ENCODE measurements at places on chromosomes 5 and 9.

DNA sequence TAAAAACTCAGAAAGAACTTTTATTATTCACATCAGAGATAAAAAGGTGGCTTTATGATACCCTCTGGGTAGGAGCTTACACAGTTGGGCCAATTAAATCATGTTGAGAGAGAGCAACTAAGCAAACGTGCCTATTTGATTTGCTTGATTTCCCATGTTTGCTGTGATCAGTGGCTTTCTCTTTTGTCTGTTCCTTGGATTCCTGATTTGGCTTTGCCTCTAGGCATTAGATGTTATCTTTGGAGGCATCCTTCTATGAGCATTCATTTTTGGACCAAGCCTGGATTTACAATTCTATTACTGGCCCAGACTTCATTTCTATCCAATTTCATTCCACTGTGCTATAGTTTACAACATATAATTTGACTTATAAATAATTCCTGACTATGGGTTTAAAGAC is 35.9 kb downstream of the VCAN start:
- no peak for DNase-seq

- no peak for DNase-seq
These were observed 190.8 kb downstream of the FANCC start for GRCh38 chr9:95126739-95127138.

DNA sequence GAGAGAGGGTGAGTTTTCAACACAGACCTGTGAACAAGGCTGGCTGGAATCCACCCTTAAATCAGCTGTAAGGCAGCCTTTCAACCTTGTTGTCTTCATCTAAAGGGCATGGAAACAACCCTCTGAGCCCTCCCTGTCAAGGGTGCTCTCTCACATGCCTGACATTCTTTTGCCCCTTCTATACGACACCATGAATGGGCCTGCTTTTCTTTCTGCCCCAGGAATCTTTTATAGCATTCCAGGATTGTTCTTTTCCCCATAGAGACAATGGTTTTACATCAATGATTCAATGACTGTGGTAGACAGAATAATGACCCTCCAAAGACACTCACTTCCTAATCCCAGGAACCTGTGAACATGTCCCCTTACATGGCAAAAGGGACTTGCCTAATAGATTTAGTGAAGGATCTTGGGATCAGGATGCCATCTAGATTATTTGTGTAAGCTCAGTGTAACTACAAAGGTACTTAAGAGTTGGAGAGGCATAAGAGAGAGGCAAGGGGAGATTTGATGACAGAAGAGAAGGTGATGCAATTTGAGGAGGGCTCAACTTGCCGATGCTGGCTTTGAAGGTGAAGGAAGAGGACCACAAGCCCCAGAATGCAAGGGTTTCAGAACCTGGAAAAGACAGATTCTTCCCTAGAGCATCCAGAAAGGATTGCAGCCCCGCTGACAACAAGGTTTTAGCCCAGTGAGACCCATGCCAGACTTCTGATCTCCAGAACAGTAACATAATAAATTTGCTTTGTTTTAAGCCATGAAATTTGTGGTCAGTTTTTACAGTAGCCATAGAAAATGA is 29.2 kb upstream of the HMHB1 start:
- DNase-seq: no peak

DNA sequence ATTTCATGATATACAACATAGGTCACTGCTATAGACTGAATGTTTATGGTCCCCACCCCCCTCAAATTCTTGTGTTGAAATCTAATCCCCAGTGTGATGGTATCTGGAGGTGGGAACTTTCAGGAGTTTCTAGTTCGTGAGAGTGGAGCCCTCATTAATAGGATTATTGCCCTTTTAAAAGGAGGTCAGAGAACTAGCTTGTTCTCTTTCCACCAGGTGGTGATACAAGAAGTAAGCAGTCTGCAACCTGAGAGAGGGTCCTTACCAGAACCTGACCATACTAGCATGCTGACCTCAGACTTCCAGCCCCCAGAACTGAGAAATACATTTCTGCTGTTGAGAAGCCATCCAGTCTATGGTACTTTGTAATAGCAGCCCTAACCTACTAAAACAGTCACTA is 33.3 kb downstream of the TMEM161B start:
- no peak for DNase-seq

DNA sequence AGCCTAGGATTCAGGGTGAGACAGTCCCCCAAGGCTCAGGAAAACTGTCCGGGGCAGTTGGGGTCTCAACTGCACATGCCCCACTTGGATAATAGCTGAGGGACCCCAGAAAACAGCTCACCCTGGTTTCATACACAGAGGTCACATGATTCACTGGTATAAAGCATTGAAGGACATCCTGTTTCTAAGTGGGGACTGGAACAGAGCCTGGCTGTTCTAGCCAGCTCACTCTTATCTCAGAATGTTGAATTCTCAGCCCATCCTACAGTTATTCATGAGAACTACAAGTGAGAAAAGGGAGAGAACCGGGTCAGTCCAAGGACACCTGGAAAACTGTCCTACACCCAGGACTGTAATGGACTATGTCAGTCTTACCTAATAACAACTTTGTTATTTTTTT is 170.9 kb downstream of the FGF1 start:
- DNase-seq: no peak

GRCh38 chr9:74496819-74497747 is at the start of gene RORB:
Gene RORB, plus strand, starts transcription at chr9:74497335. Its CDS starts 642 bp downstream, at chr9:74497977.
- DNase-seq: no peak

DNA sequence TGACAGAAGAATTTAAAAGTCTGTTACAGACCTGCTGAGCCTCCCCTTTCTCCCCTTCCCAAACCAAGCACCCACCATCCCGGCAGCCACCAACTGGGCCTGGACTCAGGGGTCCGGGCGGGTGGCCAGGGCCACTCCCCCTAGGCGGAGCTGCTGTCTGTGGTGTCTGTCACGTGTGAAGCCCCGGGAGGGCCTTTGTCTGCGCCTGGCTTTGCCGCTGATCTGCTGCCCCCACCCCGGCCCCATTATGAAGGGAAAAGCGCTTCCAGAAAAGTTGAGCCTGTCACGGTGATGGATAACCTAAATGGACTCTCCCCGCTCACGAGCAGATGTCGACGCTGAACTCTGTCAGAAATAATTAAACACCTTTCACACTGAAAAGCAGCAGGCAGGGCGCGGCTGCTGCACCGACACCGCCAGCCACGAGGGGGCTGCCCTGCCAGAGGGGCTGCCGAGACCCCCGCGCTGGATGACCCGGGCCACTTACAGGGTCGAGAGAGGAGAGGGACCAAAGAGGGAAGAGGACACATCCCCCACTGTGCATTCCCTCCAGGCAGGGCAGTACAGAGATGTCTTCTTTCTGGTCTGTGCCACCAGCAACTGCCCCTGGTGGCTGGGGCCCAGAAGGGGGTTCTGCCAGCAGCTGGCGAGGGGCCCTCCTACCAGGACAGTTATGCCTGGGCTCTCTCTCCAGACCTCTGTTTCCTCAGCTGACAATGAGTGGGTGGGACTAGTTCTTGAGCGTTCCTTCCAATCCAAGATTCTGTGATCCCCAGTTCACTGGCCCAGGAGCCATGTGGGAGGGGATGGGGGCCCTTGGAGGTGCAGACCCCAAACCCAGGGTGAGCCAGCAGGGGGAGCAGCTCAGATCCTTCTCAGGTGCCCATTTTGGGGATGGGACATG is 36.0 kb upstream of the BARHL1 start:
- no peak for DNase-seq

DNA sequence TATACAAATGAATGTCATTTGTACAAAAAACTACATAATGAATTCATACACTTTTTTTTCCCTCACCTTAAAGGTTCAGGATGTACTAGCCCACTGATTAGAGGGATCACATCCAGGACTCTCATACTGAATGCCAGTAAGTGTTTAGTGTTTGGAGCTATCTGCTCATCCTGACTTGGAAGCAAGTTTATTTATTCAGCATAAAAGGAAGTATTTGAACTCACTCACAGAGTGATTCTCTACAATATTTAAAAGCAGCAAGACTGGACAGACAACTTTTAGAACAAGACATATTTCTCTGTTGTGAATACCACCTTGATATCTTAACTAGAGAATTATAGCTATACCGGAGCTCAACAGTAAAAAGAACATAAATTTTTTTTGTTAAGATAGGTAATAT is 14.8 kb upstream of the IQGAP2 start:
- DNase-seq: no peak

- DNase-seq: no peak
These were observed 145.4 kb upstream of the EGFLAM start for GRCh38 chr5:38112938-38113337.

- DNase-seq: peak; percentile 23
These were observed 70.5 kb upstream of the HMHB1 start for GRCh38 chr5:143741421-143741820.

- no peak for DNase-seq
These were observed 76.8 kb upstream of the SIMC1 start for GRCh38 chr5:176161431-176161830.

GRCh38 chr5:37552770-37553719 is 173.9 kb downstream of the WDR70 start:
- peak; percentile 99 for DNase-seq

GRCh38 chr5:10466446-10467073 is 24.9 kb downstream of the ROPN1L start:
- DNase-seq: no peak
